ENCODE measurements at places on chromosomes 3 and 15.

DNA sequence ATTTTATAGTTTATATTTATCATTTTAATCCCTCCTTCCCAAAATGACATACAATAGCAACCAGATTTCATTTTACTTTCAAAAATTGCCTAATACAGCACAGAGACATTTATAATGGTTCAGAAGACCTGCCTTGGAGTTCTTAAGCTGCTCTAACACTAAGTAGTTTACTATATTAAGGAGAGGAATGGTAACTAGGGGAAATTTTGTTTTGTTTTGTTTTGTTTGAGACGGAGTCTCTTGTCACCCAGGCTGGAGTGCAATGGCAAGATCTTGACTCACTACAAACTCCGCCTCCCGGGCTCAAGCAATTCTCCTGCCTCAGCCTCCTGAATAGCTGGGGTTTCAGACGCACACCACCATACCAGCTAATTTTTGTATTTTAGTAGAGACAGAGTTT is 22.8 kb upstream of the CCDC50 start:
- DNase-seq: no peak

DNA sequence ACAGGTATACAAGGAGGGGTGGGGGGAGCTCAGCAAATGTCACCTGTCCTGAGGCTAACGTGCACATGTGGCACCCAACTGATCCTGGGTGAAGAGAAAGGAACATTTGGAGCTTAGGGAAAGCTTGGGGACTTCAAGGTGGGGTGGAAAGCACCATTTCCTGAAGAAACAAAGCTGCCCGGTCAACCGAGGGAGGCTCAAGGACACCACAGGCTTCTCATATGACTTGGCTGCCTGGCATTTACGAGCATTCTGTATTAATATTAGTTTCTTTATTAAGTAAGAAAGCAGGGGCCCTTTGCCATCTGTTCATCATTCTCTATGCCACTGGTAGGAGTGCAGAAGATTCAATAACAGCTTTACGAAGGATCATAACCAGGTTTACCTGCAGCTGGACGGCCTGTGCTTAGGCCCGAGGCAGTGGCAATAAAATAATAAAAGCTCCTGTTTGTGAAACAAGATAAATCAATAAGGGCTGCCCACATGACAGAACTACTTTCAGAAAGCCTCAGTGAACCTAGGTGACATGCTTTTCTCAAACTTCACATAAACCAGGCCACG is 54.0 kb downstream of the ETV5 start:
- no peak for DNase-seq

GRCh38 chr3:115388166-115388565 is 235.1 kb upstream of the GAP43 start:
- no peak for DNase-seq

DNA sequence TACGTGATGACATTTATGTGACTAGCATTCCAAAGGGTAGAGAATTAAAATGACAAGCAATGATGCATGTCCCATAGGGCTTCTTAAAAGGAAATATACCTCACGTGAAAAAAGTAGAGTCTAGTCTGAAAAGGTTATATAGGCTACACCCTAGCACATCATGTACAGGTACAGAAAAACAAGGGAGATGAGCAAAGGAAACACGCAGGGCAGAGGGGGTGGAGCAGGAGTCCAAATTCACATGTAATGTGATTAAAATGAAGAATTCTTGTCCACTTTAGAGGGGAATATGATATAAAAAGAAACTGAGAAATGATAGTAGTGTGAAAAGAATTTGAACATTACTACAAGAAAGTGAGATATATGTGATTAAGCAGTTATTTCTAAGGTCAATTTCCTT is 59.4 kb downstream of the HACD2 start:
- no peak for DNase-seq

DNA sequence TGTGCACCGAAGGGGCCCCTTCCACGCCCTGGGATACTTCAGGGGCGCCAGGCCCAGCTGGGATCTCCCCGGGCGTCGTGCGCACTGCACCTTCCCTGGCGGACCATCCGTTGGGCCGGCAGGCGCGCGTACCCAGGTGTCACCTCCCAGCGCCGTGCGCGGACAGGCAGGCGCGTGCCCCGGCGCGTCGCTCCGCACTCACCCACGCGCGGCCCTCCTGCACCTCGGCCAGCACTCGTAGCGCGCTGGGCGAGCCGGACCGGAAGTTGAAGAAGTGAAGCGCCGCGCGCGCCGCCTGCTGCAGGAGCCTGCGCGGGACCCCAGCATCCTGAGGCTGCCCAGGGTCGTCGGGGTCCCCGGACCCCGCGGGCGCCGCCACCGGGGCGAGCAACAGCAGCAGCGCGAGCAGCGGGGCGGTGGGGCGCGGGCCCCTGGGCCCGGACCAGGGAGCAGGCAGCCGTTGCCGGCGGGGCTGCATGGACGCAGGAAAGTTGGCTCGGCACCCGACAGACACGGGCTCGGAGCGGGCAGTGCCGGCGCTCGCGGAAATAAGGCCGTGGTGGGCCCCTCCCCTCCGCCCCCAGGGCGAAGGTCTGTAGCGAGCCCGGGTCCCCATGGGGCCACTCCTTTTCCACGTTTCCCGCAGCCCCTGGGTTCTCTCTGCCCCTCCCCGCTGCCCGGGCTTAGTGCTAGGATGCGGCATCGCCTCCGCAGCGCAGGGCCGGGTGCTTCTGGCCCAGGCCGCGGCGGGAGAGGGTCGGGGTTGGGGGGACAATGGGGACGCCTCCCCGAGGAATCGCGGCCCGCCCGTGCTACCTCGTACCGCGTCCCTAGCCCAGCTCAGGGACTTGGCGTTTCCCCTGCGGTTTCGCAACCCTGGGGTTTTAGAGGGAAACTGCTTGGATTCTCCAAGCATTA is at the start of gene RARRES1:
TSS of gene RARRES1 (minus strand) at position 520 of the 918 bp plus-strand sequence. CDS start at position 478, 42 bp downstream.
- DNase-seq: no peak

- no peak for DNase-seq
Measured at GRCh38 chr3:185351396-185351795, 11.5 kb upstream of the MAP3K13 start.

- DNase-seq: no peak
Measured at GRCh38 chr15:64600794-64601193, 140.4 kb downstream of the ZNF609 start.

- no peak for DNase-seq
Measured at GRCh38 chr15:77702211-77702957, 69.7 kb upstream of the LINGO1 start.

GRCh38 chr3:36894914-36895313 is 49.9 kb downstream of the TRANK1 start:
- DNase-seq: no peak

DNA sequence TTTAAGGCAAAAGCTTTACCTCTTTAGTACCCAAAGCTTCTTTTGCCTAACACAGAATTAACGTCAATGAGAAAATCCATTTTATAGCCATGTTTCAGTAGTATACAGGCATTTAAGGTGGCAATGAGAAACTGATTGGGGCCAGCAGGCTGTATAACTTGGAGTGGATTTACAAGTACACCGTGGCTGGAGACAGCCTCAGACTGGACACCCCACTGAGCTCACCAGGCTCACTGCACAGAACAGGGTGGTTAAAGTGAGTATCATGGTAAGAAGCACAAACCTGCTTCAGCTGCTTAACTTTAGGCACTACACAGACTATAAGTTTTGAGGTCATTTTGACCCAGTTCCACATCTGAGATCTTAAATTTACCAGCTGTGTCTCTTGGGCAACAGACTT is 8.9 kb downstream of the CPOX start:
- DNase-seq: no peak

DNA sequence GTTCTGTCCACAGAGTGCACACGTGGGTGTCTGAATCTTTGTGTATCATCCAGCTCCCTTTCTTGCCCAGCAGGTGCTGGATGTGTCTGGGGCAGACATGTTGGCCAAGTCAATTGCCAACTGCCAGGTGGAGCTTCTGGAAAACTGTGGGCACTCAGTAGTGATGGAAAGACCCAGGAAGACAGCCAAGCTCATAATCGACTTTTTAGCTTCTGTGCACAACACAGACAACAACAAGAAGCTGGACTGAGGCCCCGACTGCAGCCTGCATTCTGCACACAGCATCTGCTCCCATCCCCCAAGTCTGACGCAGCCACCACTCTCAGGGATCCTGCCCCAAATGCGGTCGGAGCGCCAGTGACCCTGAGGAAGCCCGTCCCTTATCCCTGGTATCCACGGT is 12.5 kb upstream of the RPP14 start:
- no peak for DNase-seq

DNA sequence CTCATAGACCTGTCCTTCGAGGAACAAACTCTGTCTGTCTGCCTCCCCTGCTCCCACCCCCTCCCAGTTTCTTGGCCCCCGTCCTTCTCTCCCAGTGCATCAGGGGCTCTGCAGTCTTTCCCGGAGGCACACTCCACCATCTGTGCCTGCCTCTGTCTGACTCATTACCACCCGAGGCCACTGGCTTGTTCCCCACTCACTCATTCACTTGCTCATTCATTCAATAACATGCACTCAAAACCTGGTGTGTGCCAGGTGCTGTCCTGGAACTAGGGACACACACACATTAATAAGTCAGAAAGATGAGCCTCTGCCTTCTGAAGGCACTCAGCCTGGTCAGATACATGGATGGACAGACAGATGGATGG is 12.4 kb downstream of the AMIGO3 start:
- DNase-seq: no peak

GRCh38 chr15:78638658-78639314 is 2.2 kb downstream of the CHRNB4 start:
- DNase-seq: peak; percentile 51

GRCh38 chr3:69748503-69748902 is 9.2 kb downstream of the MITF start:
- DNase-seq: no peak

DNA sequence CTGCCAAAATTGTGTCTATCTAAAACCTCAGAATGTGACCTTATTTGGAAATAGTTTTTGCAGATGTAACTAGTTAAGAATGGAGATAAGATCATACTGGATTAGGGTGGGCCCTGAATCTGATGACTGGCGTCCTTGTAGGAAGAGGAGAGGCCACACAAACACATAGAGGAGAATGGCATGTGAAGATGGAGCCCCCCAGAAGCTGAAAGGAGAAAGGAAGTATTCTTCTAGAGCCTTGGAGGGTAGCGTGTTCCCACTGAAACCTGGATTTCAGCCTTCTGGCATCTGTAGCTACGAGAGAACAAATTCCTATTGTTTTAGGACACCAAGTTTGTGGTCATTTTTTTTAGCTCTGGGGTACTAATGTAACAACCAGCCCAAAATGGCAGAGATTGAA is 423.0 kb upstream of the TPM1 start:
- no peak for DNase-seq

GRCh38 chr3:117443014-117443413 is 733.4 kb downstream of the TUSC7 start:
- no peak for DNase-seq

Data from stimulated activated CD4-positive, alpha-beta T cell treated with anti-CD3 and anti-CD28 coated beads, Interleukin-12 subunit alpha, Interleukin-12 subunit beta, amount 100 ng/mL, for 48 hours (primary cell).